ENCODE measurements at places on chromosomes 7 and 10. TPM values are rescaled to one million over a fixed set of nuclear protein-coding genes. Genes with fewer than 3 reads are reported as not detected.

DNA sequence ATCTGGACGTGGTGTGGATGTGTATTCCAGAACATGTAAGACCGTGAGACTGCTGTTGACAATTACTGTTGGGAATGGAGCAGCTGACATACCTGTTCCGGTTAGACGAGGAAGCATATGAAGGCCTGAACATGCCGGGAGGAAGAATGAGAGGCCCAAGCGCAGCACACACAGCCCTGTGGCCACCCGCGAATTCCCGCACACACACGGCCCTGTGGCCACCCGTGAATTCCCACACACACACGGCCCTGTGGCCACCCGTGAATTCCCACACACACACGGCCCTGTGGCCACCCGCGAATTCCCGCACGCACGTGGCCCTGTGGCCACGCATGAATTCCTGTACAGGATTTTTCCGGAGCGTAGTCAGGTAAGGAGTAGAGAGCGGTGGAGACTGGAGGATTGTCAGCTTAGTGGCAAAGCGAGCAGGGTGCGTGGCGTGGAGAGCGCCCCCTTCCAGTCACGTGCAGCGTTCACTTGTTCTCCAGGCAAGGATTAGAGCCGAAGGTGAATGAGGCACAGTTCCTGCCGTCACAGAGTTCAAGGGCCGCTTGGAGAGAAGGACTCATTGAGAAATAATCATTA is 9.5 kb upstream of the SUN1 start:
- DNase-seq: no peak

DNA sequence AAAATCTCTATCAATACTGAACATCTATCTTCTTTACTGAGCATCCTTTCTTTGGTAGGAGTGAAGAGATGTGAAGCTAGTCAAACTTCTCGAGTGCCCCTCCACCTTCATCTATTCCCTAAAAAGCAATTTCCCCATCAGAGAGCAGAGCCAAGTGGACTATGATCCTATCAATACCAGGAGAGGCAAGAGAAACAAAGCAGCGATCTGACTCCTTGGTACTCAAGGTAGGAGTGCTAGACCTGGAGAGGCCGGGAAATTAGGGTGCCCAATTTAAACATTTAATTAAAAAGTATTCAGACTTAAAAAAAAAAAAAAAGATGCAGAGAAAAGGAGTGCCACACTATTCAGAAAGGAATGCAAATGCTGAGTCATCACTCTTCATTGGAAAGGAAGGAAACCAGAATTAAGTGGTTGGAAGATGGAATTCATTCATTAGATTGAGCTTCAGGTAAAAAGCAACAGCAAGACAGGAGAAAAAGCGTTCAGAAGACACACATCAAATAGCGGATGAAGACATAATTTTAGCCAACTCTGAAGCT is 1.6 kb downstream of the TIAL1 start:
- peak; percentile 53 for DNase-seq

GRCh38 chr7:12297283-12298108 is 86.4 kb downstream of the TMEM106B start:
- DNase-seq: no peak

DNA sequence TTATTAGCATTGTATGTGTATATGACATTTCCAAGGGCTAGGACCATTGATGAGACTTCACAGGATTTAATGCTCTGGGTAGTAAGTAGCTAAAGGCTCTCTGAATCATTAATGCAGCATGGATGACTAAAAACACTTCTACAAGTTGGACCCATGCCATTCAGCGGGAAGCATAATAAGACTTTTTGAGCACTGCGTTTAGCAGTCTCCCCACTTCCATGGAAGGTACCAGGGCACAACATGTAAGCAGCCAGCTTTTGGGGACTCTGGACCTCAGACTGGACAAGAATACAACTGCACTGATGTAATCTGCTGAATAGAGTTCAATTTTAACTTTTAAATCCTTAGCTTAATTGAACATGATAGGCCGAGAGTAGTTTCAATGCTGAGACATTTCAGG is 191.7 kb upstream of the IMMP2L start:
- no peak for DNase-seq

DNA sequence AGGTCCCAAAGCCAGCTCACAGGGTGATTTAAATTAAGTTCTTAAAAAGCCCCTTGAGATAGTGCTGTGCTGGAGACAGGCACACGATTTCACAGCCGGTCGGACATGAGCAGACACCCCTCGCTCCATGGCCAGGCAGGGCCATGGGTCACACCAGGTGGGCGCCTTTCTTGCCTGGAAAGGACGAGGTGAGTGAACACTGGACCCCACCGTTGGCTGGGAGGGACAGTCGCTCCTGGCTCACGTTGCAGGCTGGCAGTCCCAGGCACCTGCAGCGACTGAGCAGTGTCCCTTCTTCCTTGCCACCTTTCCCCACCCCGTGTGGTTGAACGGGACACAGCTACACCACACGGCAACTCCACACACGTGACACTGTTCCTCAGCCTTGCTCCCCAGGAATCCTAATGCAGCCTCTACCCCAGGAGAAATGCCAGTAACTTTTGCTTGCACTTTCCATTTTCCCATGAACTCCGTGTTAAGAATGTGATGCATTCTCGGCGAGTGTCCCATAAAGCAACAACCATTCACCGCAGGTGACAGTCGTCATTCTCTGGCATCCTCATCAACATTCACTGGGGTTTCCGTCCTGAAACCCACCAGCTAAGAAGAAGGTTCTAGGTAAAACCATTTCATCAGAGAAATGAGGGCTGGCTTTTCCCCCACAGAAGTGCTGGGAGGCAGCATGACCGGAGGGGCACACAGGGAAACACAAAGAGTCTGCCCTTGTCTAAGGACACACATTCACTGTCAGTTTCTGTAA is 217.4 kb downstream of the ZMYND11 start:
- no peak for DNase-seq

GRCh38 chr7:139667377-139667776 is 110.4 kb downstream of the HIPK2 start:
- no peak for DNase-seq

DNA sequence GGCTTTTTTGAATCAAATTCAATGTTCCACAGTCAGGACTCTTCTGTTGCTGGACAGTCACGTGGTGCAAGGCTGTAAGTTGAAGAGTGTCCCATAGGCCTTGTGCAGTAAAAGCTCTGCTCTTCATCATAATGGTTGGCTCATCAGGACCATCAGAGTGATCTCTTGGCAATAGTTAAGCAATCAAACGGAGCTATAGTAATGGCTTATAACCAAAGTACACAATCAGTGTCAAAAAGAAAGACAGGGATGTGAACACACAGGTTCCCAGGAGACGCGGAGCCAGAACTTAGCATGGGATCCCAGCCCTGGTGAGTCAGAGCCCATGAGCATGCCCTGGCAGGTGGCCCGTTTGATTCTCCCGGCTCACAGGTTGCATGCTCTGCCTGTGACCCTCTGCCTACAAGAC is 10.8 kb upstream of the GPNMB start:
- DNase-seq: peak; percentile 82

DNA sequence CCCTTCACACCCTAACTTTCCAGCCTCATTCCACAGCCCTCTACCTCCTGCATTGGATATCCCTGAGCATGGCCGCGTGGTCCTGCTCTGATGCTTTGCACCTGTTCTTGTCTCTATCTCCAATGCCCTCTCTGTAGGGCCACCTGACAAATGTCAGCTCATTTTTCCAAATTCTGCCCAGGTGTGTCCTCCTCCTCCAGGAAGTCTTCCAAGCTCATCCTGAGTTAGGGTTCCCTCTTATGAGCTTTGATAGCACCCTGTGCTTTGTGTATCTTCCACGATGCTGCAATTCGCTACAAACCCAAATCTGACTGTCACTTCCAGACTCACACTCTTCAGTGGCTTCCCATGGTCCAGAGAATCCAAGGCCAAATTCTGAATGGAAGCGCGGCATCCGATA is 14.7 kb upstream of the SLC35B4 start:
- no peak for DNase-seq

- peak; percentile 78 for DNase-seq
Measured at GRCh38 chr7:47648275-47648925, 66.5 kb upstream of the TNS3 start.

GRCh38 chr10:76244061-76244686 is 812.8 kb downstream of the LRMDA start:
- DNase-seq: no peak

CRHR2 gene
- not detected for total RNA-seq

NODAL gene
- total RNA-seq: not detected

STRIP2 gene
- 6.3 TPM for total RNA-seq

GLCCI1 gene
- 3.0 TPM for total RNA-seq

ZNF727 gene
- not detected for total RNA-seq

CBLL1 gene
- 47.6 TPM for total RNA-seq

Measured in A172 (cell line).